Skeletal muscle cell (primary cell): ENCODE measurements at places on chromosomes 7 and 10.

- DNase-seq = no peak
Measured at GRCh38 chr10:19845503-19846368, 29.5 kb downstream of the PLXDC2 start.

DNA sequence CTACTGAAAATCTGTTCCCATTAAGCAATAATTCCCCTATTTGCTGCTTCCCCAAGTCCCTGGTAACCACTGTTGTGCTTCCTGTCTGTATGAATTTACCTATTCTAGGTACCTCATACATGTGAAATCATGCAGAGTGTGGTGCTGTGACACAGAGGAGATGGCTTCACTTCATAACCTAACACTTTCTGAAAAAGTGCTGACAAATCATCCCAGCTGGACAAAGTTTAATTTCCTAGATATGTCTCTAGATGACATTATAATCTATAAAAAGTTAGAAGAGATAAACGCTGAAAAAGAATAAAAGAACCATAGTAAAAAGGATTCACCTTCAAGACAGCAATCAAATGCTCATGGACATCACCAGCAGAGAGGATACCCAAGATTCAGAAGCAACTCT lies 277.9 kb downstream of the SKIDA1 start:
- DNase-seq = no peak

GRCh38 chr7:145431834-145432233 lies 596.0 kb upstream of the TPK1 start:
- no peak for DNase-seq

DNA sequence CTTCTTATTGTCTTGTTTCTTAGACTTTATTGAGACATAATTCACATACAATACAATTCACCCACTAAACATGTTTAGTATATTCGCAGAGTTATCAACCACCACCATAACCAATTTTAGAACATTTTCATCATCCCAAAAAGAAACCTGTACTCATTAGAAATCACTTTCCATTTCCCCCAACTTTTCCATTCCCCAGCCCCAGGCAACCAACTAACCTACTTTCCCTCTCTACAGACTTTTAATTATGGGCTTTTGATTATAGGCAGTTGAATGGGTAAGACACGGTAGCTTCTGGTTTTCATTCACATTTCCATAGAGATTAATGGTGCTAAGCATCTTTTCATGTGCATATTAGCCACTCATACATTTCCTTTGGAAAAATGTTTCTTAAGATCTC lies 24.2 kb upstream of the OTUD1 start:
- DNase-seq = no peak

DNA sequence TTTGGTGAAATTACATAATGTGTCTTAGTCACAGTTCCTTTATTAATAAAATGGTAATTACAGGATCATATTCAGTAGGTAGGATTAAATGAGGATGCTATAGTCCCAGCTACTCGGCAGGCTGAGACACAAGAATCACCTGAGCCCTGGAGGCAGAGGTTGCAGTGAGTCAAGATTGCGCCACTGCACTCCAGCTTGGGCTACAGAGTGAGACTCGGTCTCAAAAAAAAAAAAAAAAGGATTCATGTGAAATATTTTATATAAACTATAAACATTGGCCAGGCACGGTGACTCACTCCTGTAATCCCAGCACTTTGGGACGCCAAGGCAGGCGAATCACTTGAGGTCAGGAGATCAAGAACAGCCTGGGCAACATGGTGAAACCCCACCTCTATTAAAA lies 197.9 kb downstream of the IMMP2L start:
- peak; percentile 48 for DNase-seq

DNA sequence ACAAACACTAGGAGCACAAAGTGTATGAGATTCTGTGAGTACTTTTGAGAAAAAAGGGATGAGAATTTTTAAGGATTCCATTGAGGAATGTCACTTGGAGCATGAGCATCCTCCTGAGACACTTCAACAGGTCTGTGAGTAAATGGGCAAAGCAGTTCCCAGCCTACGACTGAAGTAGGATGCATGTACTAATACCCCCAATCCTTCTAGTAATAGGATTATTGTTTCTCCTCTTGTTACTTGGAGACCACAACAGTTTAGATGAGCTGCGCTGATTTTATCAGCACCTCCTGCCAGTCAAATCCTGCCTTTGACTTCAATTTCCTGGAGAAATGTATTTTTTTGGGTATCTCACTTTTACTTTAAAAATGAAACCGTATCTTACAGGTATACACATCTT lies 820 bp downstream of the BBS9 start:
- no peak for DNase-seq

DNA sequence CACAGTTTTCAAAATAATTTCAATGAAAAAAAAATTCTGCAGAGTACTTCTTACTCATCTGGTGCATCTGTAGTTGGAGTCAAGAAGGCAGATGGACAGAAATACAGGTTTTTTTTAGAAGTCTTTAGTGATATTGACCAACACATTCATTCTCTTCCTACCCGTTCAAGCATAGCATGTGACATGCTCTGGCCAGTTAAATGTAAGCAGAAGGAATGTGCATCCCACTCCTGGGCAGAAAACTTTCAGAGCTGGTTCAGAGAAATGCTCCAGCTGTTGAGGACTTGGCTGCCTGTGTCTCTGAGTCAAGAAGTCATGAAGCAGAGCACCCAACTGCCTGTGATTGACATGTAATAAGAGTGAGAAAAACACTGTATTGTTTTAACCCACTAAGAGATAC lies 665.3 kb upstream of the IGFBP3 start:
- DNase-seq = no peak

DNA sequence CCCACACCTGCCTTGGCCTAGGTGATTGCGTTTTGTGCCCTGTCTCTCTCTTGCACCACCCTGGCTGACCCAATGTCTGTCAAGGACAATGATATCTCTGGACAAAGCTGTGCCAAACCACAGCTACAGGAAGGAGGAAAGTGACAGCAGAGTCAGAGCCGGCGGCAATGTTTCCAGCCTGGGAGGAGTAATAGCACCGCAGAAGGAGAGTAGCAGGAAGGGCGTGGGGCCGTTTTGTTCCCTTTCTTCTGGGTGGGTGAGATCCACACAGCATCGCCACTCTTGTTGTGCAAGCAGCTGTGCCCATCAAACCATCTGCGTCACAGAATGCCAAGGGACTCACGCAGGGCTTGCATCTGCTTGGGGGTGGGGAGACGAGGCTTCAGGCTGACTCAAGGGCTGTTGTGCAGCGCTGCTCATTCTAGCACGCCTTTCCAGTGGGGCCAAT lies 341.6 kb upstream of the AUTS2 start:
- DNase-seq = no peak

- DNase-seq = no peak
Measured at GRCh38 chr10:18735711-18736110, 76.5 kb downstream of the ARL5B start.

DNA sequence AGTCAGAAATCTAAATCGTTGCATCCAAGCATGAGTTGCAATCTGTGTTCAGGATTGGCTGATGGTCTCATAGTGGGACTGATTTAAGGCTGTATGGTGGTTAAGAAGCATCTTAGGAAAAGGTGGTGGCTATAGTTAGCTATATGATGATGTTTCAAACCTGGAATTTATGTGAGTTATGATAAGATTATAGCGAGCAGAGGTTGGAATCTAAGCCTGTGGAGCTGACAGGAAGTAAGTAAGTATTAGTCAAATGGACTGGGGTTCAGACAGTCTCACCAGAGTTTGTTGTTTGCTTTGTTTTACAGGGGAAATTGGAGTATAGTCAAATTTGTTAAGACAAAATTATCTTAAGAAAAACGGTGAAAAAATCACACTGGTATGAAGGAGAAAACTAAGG lies 56.7 kb downstream of the ANKRD7 start:
- DNase-seq = no peak

DNA sequence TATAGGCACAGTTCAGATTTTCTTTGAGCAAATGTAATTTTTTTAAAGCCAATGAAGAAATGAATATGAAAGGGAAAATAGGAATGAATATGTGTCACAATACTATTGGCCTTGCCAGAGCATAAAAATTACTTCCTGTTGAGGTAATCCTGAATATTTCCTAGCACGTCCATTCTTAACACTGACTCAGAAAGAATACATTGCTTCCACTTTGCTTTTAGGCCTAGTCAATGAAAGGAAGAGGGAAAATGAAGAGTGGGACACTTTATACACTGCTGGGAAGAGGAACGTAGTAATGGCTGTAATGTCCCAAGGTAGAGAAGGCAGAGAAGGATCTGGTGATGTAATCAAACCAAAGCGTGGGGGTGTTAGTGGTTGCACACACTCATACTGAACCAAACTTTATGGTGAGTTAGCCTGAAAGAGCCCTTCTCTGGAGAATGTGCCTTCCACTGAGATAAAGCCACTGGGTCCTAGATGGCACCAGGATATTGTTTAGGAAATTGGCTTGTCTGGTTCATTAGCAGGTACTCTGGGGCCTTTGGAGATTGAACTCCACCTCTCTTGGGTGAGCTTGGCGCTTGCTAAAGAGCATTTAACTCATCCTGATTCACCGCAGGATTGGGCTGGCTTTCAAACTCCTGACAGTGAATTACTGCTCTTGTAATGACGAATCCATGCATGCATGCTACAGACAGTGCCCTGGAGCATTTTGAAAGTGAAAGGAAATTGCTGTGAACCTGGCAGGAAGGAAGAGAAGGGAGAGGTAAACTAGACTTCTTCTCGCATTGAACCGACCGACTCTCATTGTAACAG lies 254.9 kb downstream of the KIAA1217 start:
- peak; percentile 87 for DNase-seq

GRCh38 chr7:12581897-12582296 lies 11.4 kb downstream of the SCIN start:
- no peak for DNase-seq
